Naive thymus-derived CD8-positive, alpha-beta T cell (primary cell): ENCODE measurements at places on chromosomes 3 and 15. TPM values are rescaled to one million over a fixed set of nuclear protein-coding genes. Genes with fewer than 3 reads are reported as not detected.

Gene GTPBP8
- polyA plus RNA-seq, result 25.9 TPM

Gene PLSCR4
- not detected for polyA plus RNA-seq

Gene ALCAM
- 1.8 TPM for polyA plus RNA-seq

GRCh38 chr15:90046289-90046688 lies 45.2 kb downstream of the ZNF710 start:
- DNase-seq, result no peak

Gene CKMT1B
- polyA plus RNA-seq, result not detected

DNA sequence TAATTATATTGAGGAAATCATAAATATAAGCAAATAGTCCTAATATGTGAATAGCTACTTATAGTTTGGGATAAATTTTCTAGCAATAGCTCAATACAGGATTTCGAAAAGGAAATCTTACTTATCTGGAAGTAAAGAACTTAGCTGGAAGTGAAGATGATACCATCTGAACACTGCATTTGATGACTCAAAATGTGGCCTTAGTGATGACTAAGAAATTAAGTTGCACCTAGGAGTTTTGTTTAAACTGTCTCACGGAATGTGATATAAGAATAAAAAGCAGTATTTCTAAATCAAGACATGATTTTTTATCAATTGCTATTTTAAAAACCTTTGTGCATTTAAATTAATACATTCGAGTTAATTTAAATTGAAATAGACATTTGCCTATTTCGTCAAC lies 91.2 kb downstream of the EOMES start:
- no peak for DNase-seq

GRCh38 chr3:176787506-176787905 lies 409.8 kb downstream of the TBL1XR1 start:
- no peak for DNase-seq

Gene SCG5
- not detected for polyA plus RNA-seq

Gene CASR
- not detected for polyA plus RNA-seq

GRCh38 chr3:117669774-117670173 lies 960.2 kb downstream of the TUSC7 start:
- DNase-seq, result no peak

Gene CHRD
- polyA plus RNA-seq, result not detected

Gene SERP1
- polyA plus RNA-seq, result 144 TPM

GRCh38 chr15:63160638-63161037 lies 3.4 kb upstream of the RPS27L start:
- DNase-seq, result no peak

Gene DAPK2
- 0.41 TPM for polyA plus RNA-seq

DNA sequence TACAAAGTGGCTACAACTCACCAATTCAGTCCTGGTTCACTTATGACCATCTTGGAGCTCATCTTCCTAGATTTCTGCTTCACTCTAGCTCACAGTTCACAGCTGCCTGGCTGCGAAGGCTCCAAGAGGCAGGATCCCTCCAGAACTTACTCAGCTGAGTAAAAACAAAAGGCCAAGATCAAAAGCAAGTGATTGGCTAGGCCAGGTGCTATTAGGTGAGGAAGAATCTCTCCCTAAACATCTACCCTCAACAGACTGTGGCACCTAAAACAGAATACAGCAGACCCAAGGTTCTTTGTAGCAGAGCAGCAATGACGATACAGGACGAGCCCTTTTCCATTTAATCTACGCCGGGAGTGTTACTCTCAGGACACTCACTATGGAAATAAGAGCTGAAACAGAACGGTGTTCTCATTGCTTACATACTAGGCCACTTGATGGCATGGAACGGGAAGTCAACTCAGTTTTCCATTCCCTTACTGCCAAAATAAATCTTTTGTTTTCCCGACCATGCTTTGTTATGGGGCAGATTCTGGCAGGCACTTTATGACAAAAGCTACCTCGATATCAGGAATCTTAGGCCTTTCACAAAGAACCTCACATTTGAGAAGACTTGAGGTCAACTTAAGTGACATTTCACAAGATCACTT lies 901 bp downstream of the ICE2 start:
- DNase-seq, result peak; percentile 6

- no peak for DNase-seq
Observed at GRCh38 chr3:16415911-16416476, 97.5 kb downstream of the RFTN1 start.

Gene TMEM40
- polyA plus RNA-seq, result not detected

- no peak for DNase-seq
Observed at GRCh38 chr15:98062869-98063268, 102.4 kb downstream of the ARRDC4 start.

Gene SHC4
- not detected for polyA plus RNA-seq

DNA sequence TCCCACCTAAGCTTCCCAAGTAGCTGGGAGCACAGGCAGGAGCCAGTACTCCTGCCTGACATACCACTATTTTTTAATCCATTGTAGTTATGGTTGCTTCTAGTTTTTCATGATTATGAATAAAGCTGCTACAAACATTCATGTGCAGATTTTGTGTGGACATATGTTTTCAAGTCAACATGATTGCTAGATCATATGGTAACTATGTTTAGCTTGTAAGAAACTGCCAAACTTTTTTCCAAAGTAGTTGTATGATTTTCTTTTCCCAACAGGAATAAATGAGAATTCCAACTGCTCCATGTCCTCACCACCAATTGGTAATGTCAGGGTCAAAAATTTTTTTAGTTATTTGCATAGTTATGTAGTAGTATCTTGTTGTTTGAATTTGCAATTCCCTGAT lies 136.8 kb upstream of the THRB start:
- DNase-seq, result no peak

Gene KLHL40
- polyA plus RNA-seq, result not detected

Gene MOBP
- not detected for polyA plus RNA-seq

DNA sequence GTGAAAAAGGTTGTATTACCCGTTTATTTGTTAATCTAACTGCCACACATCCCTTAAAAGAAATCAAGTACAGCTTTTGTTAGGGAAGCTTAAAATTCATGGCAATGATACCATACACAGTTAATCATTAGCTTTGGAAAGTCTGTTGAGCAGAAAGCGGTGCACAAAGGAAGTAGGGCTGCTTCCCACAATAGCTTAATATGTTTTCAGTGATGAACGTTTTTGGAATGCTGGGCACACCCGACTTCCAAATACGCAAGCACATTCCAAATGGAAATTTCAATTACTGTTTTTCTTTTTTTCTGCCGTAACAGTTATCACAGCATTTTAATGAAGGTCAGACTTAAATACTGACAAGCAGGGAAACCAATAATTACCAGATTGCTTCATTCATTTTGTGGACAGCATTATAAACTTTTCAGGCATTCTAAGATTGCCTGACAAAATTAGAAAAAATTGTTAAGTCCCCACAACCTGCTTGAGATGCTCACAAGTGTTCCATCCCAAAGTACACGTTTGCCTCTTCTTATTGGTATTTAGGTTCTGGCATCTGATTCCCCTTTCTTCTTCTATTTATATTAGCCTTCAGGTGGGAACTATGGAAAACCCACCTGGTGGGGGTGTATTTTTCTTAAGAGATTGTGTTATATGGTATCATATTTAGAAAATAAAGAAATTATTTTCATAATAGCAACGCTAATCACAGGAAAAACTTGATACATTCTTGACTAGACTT lies 1.1 kb upstream of the ECT2 start:
- DNase-seq, result no peak

- DNase-seq, result no peak
Observed at GRCh38 chr3:192079098-192079497, 618.1 kb downstream of the PYDC2 start.

DNA sequence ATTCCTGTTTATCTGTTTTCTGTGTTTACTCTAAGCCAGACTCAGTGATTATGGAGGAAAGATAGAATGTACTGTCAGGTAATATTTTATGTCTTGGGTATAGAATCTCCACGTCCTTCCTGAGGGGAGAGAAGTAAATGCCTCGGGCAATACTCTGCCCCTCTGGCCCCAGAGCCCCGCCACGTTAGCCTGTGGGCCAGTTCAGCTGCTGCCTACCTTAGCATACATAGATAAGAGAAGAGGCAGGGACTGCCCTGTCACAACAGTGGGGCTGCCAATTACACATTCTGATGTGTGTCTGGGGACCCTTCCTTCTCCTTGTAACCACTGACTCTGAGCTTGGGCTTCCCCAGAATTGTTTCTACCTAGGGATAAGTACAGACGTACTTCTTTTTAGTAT lies 347.7 kb upstream of the ATP11B start:
- DNase-seq, result no peak

- no peak for DNase-seq
Observed at GRCh38 chr3:88930611-88931010, 176.8 kb upstream of the EPHA3 start.

Gene FSIP1
- 0.85 TPM for polyA plus RNA-seq

DNA sequence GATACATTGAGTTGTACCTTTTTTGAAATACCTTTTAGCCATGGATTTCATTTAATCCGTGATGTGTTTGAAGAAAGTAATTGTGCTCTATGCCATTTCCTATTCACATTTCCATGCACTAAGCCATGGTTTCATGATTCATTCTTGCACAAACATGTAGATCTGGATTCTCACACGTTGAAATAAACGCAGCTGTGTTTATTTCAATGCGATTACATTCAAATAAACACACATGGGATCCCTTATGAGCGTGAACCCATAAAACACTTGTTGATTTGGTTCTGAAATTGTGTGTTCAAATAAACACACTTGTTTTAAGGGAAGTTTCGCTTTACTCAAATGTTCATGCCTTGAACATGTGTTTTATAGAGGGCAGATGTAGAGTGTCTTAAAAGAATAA lies 39.2 kb downstream of the BBX start:
- DNase-seq, result no peak

GRCh38 chr3:43011638-43012037 lies 32.5 kb downstream of the GASK1A start:
- DNase-seq, result no peak

GRCh38 chr3:55036883-55037577 lies 109.2 kb upstream of the LRTM1 start:
- DNase-seq, result no peak

DNA sequence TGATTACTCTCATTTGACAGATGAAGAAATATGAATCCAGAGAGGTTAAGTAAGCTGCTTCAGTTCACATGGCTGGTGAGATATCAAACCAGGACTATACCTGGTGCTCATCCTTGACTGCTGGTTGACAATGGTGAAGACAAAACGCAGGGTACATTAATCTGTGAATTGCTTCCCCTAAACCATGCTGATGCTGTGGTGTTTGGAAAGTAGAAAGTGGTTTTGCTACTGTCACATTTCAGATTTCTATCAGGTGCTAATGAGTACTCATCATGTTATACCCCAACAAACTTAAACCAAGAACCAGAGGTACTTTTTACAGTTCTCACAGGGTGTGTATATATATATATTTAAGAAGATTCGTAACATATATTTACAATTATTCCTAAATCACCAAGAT lies 85.0 kb upstream of the PRTG start:
- no peak for DNase-seq

Gene MYO5C
- 0.22 TPM for polyA plus RNA-seq
